ENCODE measurements at places on chromosomes 16 and 17.

- DNase-seq: no peak
These were observed 11.3 kb upstream of the TUBG2 start for GRCh38 chr17:42647778-42648177.

DNA sequence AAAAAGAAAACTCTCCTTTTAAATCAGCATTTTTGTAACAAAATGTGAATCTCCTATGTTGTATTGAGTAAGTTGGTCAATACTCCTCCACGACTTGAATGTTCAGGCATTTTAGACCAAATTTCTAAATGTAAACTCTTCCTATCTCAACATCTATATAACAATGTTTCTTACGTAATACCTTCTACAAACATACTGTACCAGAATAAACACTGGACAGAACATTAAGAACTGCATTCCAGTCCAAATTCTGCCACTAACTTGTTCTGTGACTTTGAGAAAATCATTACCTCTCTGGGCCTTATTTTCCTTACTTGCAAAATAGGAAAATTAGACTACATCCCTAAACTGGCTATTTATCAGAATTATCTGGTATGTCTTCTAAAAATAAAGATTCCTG lies 40.1 kb downstream of the AKAP10 start:
- DNase-seq: no peak

GRCh38 chr16:87133112-87133850 lies 183.9 kb downstream of the C16orf95 start:
- DNase-seq: no peak

DNA sequence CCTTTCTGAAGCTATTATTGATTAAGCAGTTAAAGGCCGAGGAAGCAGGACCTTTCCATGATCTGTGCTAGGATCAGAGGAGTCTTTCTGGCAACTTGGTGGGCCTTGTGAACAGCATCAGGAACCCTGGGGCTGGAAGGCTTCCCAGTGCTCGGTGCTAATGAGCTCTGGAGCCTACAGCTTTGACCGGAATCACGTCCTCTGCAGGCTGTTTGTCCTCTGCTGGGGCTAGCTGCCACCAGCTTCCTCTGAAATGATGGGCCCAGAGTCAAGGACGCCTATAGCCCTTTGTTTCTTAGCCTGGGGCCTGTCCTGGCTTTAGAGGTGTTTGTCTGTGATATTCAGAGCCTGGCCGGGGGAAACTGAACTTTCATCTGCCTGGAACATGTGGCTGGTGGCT lies 111.6 kb downstream of the SHISA9 start:
- no peak for DNase-seq

DNA sequence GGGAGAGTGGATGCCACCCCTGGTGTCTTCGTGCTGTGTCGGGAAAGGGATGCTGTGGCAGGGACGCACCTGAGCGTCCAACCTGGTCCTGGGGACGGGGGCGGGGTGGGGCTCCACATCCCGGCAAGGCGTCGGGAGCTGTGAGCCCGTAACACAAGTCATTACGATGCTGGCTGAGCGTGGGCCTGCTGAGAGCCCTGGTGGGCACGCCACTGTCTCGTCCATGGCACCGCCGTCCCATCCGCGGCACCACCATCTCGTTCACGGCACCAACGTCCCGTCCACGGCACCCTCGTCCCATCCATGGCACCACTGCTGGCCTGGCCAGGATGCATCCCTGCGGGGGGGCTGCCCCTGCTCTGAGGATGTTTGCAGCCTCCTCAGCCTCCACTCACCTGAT lies 24.1 kb upstream of the GNG13 start:
- DNase-seq: no peak

DNA sequence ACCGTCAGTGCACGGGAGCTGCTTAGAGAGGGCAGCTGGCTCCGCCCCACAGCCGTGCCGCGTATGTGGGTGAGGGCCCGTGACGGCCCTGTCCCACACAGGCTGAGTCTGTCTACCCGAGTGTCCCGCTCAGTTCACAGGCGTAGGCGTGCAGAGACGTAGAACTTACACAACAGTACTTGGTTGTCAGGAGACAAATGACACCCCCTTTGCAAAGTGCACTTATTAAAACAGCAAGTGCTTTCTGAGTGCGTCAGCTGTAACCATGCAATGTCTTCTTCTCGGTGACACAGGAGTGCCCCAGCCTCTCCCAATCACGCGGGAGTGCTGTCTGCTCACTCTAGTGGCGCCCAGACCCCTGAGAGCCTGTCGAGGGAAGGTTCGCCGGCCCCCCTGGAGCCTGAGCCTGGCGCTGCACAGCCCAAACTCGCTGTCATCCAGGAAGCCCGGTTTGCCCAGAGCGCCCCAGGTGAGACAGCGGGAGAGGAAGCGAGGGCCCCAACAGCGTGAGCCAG lies 64.2 kb downstream of the FOXK2 start:
- DNase-seq: no peak

DNA sequence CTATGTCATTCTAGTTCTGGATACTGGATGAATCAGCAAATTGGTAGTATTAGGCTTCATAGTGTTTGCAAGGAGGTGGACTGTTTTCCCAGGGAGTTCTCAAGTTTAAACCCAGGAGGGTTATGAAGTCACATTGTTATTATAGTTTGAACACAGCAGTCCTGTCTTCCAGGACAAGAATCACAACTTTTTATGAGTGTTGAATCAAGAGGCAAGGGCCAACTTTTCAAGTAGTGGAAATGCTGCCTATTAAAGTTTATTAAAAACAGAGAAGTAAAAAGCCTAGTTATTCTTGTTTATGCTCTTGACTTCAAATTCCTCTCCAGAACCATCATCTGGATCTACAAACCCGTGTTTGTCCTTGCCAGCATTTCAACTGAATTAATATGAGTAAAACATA lies 86.3 kb upstream of the GOT2 start:
- no peak for DNase-seq

DNA sequence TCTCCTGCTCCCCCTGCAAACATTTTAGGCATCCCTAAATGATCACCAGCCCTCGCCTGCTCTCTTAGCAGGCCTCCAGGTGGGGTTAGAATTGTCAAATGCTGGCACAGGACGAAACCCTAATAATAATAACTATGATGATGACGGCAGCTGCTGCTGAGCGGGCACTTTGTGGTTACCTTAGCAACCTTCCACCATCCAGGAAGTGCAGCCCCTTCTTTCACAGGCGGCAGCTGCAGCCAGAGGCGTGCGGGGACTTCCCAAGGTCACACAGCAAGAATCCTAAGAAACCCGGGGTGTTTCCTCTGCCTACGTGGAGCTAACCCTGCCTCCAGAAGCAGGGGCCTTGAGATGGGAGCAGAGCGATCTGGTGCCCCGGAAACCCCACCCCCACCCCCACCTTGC lies 22.4 kb upstream of the EIF1 start:
- peak; percentile 89 for DNase-seq

GRCh38 chr17:40616592-40616991 lies 31.0 kb downstream of the SMARCE1 start:
- no peak for DNase-seq

- peak; percentile 97 for DNase-seq
These were observed 26.3 kb downstream of the MRTFB start for GRCh38 chr16:14097182-14097959.

- DNase-seq: peak; percentile 72
These were observed 4.5 kb upstream of the HSD17B1 start for GRCh38 chr17:42548070-42548837.

GRCh38 chr17:47730681-47731080 lies 2.4 kb upstream of the TBX21 start:
- DNase-seq: no peak

GRCh38 chr16:2195322-2196161 lies 863 bp downstream of the CASKIN1 start:
- no peak for DNase-seq

GRCh38 chr17:79945591-79946255 lies 89.9 kb downstream of the TBC1D16 start:
- DNase-seq: no peak

GRCh38 chr16:4055748-4056147 lies 60.5 kb downstream of the ADCY9 start:
- no peak for DNase-seq

DNA sequence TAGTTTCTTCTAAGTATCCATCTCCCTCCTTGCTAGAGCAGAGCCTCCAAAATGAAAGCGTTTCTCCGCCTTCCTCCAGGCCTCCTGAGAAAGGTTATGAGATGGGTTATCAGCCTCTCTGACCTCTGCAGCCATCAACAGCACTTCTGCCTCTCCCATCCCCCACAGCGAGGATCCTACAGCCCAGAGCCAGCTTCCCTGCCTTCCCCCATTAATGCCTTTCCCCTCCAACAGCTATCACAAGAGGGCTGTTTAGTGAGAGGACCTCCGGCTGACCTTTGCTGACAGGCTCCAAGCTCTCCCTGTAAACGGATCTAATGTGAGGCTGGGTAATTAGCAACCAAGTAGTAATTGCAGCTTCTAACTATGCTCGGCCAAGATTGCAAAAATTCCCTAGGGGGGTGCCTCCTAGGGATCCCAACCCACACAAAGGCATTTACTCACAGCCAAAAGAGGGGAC lies 55.8 kb downstream of the ZFHX3 start:
- DNase-seq: no peak

DNA sequence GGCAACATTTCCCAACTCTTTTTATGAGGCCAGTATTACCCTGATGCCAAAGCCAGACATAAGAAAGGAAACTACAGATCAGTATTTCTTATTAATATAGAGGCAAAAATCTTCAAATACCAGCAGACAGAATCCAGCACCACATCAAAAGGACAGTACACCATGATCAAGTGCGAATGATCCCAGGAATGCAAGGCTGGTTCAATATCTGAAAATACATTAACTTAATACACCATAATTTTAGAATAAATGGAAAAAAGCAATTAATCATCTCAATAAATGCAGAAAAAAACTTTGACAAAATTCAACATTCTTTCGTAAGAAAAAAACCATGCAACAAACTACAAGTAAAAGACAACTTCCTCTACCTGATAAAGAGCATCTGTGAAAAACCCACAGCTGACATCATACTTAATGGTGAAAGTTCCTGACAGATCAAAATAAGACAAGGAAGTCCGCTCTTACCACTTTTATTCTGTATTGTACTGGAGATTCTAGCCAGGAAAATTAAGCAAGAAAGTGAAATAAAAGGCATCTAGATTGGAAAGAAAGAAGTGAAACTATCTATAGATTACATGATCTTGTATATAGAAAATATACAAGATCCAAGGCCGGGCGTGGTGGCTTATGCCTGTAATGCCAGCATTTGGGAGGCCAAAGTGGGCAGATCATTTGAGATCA lies 26.4 kb upstream of the MAPK3 start:
- DNase-seq: no peak

DNA sequence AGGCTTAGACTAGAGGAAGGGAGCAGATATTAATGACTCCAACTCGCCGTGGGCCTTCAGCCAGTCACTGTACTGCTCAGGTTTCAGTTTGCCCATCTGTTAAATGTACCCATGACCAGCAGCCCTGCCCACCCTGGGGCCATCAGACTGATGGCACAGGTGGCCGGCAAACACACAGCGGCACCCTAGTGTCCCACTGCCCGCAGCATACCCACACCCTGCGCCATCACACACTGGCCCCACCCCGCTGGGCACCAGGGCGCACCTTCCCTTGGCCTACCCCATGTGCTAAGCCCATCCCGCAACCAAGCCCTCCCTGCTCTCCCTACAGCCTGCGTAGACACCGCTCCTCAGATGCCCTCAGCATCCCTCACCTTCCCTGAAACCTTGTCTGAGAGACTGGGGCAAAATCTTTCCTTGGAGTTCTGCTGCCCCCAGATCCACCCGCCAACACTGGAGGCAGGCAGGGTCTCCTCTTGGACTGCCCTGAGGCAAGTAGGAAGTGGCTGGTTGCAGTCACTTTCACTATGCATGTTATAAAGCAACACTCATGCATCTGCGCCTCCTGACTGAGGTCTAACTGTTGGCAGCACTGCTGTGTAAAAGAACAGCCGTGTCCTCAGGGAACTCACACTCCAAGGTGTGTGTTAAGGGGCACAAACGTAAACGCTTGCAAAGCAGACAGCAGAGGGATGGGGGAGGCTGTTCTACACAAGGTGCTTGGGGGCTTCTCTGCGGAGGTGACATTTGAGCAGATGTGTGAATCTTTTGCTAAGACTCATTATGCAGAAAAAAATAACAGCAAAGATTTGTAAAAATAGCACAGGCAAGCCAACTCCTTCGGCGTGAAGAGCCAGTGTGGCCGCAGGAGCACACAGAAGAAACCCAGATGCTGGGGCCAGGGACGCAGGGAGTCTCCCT lies 6.7 kb upstream of the BCAR1 start:
- DNase-seq: no peak

DNA sequence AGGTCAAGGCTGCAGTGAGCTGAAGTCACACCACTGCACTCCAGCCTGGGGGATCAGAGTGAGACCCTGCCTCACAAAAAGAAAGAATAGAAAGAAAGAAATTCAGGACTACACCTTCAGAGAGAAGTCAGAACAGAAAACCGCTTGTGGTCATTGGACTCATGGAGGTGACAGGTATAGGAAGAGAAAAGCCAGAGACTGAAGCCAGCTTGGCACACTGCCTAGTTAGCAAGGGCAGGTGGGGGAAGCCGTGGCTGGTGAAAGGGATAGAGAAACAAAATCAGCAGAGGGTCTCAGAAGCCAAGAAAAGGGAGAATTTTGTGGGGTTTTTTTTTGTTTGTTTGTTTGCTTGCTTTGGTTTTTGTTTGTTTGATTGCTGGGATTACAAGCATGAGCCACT lies 32.9 kb upstream of the SKAP1 start:
- peak; percentile 25 for DNase-seq

GRCh38 chr16:65783709-65784474 lies 582.6 kb upstream of the CDH5 start:
- DNase-seq: no peak

- DNase-seq: no peak
These were observed 4.7 kb downstream of the VASN start for GRCh38 chr16:4376126-4376892.

DNA sequence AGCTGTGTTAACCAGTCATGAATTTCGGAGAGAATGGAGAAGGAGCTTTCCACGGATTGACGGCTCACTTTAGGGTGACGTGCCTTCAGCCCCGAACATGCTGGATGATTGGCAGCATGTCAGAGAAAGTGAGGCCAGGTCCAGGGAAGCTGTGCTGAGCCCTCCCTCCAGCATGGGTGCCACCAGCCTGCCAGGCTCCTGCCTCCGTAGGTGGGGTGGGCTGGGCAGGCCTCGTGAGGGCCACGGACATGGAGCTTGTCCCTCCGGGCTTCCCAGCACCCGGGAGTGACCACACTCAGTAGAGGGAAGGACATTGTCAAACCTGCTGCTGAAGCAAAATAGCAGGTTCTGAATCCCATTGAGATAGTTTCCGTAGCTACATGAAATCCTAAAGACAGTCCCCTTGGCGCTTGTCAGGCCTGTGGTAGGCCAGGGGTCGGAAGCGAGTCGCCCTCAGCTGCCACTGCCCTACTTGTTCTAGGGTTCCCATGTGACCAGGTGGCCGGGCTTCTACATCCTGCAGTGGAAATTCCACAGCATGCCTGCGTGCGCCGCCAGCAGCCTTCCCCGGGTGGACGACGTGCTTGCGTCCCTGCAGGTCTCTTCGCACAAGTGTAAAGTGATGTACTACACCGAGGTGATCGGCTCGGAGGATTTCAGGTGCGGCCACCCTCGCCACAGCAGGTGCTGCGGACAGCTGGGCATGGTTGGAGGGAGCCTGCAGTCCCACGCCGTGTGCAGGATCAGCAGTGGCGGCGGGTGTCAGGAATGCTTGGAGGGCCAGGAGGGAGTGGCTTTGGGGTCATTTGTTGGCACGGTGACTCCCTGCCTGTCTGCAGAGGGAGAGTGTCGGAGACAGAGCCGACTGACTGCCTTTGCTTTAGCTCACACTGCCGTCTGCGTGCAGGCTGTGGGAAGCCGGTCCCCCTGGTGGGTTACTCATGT lies 72.3 kb downstream of the SEC14L1 start:
- DNase-seq: no peak

- DNase-seq: no peak
These were observed 13.0 kb upstream of the SCIMP start for GRCh38 chr17:5247621-5248020.
